ENCODE measurements at places on chromosomes 4 and X. TPM values are rescaled to one million over a fixed set of nuclear protein-coding genes. Genes with fewer than 3 reads are reported as not detected.
A peak's percentile ranks its signal among the peaks of the same experiment; 100 is the strongest.

- DNase-seq: peak; percentile 5
Measured at GRCh38 chrX:132615391-132616131, 126.7 kb upstream of the MBNL3 start.

DNA sequence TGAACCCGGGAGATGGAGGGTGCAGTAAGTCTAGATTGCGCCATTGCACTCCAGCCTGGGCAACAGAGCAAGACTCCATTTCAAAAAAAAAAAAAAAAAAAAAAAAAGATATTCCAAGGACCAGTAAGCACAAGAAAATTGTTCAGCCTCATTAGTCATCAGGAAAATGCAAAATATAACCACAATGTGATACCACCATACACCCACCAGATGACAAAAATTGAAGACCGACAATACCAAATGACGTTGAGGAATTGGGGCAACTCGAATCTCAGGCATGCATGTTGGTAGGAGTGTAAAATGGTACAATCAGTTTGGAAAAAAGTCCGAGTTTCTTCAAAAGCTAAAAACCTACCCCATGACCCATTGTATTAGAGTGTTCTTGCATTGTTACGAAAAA lies 130.2 kb upstream of the FAM9B start:
- no peak for DNase-seq

The MOSPD2 gene
- total RNA-seq: 9.3 TPM

DNA sequence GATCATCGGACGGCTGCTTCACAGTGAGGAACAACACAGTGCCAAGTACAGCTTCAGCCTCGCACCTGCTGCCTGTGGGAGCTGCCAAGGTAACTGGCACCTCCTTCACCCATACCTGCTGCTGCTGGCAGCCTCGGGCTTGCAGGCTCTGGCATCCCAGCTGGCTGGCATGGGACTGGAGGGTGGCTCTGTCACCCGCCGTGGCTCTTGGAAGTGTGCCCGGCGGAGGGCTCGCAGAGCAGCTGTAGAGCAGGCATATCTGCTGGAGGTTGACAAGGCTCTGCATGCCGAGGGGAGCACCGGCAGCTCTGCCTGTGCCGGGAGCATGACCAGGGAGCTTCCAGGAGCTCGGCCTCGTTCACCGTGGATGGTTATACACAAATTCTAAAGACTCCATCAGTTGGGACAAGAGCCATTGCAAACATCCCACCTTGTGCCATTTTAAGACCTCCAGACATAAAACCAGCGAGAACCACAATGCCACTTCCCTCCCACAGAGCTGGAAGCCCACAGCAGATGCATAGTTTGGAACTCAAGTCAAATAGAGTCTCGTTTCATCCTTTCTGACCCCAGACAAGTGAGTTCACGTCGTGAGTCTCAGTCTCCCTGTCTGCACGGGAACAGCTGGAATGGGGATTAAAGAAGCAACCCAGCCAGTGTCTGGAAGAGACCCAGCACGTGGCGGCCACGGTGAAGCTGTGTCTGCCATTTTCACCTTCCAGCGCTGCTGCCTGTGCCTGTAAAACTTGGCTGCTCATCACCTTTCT lies 84.3 kb upstream of the PSAPL1 start:
- no peak for DNase-seq

GRCh38 chrX:27996132-27996531 lies 14.9 kb upstream of the DCAF8L1 start:
- DNase-seq: no peak

DNA sequence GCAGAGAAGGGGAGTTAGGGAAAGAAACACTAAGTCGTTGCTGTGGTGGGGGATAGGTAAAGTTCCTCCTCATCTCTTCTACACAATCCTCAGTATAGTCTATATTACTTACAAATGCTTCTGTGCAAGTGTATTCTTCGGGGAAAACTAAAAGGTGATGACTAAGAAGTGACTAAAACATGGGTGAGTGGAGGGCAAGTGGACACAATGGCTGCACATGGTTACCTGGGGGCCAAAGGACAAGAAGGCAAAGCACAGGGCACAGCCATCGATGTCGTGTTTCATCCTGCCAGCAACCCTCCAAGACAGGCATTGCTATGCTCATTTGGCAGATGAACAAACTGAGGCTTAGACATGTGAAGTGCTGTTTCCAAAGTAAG lies 35.5 kb upstream of the CCKAR start:
- DNase-seq: no peak

The PCDH10 gene
- not detected for total RNA-seq

The GYPB gene
- total RNA-seq: not detected

GRCh38 chr4:7885216-7886006 lies 54.2 kb downstream of the AFAP1 start:
- DNase-seq: no peak

The GAGE12F gene
- not detected for total RNA-seq

- no peak for DNase-seq
Measured at GRCh38 chr4:19230906-19231545, 1020.7 kb upstream of the SLIT2 start.

DNA sequence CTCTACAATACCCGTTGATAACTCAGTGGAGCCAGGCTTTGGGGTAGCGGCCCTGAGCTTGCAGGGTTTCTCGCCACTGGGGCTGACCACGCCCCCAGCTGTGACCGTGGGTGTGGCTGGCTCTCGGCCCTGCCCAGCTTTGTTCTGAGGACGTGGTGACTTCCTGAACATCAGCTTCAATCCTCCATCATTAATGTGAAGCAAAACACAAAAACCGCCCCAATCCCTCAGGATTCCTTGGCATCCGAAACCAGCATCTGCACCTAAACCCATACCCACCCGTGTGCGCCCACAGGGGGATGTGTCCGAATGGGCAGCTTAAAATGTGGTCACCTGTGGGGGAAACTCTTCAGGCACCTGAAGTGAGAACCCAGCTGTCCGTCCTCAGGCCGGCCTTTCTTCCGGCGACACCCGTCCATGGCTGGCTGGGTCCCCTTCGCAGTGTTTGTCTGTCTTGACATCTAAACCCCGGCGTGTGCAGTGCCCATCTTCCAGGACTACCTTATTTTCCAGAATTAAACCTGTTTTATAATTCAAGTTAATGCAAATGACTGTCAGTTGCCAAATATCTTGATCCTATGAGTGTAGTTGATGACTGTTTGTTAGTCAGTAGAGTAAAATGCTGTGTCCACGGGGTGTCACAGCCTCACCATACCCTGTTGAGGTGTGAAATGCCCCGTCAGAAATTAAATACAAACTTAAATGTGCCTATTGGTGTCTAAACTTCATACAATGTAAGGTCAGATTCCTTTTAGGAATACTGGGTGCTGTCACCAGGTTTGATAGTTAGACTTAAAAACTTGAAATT lies 27.3 kb downstream of the NELFA start:
- no peak for DNase-seq

DNA sequence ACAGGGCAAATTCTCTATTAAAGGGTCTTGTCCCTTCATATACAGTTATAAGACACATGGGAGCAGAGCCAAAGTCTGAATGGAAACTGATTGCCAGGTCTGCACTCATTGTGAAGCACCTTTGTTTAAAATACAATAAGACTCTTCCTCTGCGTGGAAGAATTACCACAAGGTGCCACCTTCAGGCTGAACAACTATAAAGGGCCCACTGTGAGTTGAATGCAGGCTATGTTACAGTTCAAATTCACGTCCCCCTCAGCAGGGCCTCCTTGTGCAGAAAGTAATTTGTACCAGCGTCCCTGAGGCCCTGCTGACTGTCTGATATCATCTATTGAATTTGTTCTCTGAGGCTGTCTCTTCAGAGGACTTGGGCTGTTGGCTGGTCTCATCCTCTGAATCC lies 225.8 kb upstream of the TEX13C start:
- no peak for DNase-seq

The EFNB1 gene
- 7.2 TPM for total RNA-seq

DNA sequence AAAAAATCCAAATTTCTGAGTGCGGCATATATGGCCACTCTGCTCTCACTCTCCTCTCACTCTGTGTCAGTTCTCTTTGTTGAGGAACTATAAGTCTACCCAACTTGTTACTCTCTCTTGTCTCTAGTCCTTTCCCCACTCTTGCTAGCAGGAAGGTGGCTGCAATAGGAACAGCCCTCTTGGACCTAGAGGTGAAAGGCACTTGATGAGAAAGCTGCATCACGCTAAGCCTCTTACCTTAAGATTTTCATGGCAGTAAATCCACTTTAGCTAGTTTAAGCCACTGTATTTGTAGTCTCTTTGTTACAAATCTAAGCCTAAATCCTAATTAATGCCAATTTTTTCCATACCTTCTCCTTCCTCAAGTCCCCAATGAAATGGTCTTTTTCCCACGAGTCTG lies 189.9 kb downstream of the NKX6-1 start:
- DNase-seq: no peak

GRCh38 chr4:179040259-179040658 lies 1598.0 kb upstream of the AGA start:
- DNase-seq: no peak

The F11 gene
- not detected for total RNA-seq

DNA sequence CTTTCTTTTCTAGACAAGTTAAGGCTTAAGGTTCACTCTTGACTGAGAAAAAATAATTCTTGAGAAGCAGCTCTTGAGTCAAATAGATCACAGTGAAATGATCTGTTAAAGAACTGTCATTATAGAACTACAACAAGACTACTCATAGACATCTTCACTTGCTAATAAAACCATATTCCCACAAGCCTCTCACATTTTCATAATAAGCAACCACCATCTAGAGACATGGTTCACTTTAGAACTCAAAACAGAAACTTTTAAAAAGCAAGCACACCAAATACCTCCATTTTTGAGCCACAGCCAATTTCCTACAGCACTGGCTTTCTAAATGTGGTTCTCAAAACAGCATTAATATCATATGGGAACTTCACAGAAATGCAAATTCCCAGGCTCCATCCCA lies 309.5 kb downstream of the TMA16 start:
- no peak for DNase-seq

DNA sequence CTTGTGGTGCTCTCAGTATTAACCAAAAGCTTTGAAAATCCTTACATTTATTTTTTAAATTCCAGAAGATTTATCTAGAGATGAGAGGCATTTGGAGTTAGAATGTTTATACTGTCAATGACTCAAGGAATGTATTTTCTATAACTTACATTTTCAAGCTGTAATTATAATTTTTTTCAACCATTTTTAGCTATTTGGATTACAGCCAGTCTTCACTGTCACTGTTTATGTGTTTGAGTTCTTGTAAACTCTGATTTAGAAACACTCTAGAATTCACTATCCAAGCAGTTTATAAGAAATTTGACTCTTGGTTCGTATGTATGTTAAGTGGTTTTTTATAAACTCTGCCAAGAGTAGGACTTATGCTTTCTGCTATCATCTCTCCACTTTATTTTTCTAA lies 36.7 kb upstream of the GUCY1A1 start:
- no peak for DNase-seq

GRCh38 chrX:19179389-19179788 lies 57.1 kb upstream of the ADGRG2 start:
- no peak for DNase-seq

The DIAPH2 gene
- 5.6 TPM for total RNA-seq

DNA sequence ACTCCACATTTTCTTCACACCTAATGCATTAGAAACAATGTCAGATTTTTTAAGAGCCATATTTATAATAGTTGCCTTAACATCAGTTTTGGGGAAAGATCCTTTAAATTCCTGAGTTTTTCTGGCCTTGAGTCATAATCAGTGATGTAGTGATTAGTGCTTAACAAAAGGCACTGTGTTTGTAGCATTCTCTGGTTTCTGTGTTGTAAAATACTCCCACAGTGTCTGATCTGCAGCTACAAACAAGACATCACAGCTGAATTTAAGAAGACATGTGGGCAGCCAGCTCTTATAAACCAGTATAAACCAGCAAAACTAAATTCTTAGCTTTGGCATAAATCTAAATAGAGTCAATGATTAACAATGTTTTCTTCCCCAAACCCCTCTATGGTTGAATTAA lies 233.8 kb downstream of the FSTL5 start:
- DNase-seq: no peak

GRCh38 chr4:2007804-2008670 lies 737 bp downstream of the NELFA start:
- no peak for DNase-seq

Data from CD8-positive, alpha-beta memory T cell (primary cell).